ENCODE measurements at places on chromosomes 12 and 14.

DNA sequence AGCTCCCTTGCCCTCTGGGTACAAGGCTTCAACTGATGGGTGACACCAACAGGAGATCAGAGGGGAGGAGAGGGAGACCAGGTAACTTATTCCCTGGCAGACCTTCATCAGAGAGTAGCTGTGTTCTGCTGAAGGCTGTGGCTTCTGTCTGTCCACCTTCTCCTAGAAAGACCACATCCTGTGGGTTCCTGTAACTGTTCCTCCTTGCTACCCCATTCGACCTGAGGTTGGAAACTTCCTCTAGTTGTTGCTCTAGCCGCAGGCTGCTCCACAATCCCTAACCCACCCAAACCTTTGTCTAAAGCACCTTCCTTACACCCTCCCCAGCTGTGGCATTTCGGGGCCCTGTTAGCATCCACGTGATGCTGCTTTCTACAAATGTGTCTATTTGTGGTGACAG lies 454.2 kb downstream of the DPF3 start:
- DNase-seq: no peak

- DNase-seq: no peak
These were observed 11.3 kb upstream of the EDDM3A start for GRCh38 chr14:20734430-20734806.

DNA sequence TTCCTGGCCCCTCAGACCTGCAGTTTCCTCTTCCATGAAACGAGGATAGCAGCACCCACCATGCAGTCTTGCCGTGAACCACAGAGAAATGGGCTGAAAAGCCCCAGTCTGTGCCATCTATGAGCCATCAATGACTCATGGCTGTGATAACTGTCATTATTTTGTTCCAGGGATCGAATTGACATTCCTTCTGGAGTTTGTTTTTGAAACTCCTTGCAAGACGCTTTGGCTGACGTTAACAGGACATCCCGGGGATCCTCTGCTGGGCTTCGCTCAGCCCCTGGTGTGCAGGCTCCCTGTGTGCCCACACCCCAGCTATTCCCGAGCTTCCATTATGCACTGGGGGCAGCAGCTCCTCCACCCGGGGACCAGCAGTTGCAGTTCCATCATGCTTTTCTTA lies 33.8 kb downstream of the MMAB start:
- DNase-seq: no peak

GRCh38 chr14:61350427-61351270 lies 29.3 kb downstream of the PRKCH start:
- no peak for DNase-seq

DNA sequence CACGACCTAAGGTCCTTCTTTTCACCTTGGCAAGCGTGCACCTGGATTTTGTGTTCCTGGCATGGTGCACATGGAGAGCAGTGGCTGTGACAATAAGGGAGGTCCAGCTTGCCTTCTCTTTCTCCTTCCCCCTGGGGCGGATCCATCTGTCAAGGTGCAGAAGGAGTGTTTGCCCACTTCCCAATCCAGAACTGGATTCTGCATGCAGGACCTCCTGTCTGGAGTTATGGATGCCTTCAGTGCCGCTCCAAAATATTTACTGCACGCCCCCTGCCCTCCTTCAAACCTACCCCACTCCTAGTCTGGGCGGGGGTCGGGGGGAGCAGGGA lies 192.7 kb downstream of the DPF3 start:
- DNase-seq: no peak

DNA sequence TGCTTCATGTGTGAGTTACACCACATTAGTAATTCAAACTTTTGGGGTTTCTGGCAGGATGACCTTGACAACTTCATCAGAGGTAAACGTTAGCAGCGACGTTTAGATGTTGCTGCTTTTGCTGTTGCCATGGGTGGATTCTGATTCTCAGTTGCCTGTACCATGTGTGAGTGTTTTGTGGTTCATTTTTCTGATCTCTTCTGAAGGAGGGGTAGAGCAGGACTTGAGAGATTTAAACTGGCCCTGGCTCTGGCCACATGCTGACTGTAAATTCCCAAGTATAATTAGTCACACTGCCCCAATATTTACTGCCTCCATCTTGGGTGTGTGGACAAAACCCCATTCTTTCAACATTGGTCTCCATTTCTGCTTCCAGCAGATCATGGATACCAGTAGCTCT lies 110.4 kb downstream of the ETV6 start:
- DNase-seq: no peak

- no peak for DNase-seq
These were observed 180.0 kb upstream of the PRMT8 start for GRCh38 chr12:3311027-3311402.

GRCh38 chr12:91127751-91128150 lies 16.5 kb upstream of the LUM start:
- no peak for DNase-seq

GRCh38 chr12:93094988-93095737 lies 166.1 kb upstream of the EEA1 start:
- no peak for DNase-seq

DNA sequence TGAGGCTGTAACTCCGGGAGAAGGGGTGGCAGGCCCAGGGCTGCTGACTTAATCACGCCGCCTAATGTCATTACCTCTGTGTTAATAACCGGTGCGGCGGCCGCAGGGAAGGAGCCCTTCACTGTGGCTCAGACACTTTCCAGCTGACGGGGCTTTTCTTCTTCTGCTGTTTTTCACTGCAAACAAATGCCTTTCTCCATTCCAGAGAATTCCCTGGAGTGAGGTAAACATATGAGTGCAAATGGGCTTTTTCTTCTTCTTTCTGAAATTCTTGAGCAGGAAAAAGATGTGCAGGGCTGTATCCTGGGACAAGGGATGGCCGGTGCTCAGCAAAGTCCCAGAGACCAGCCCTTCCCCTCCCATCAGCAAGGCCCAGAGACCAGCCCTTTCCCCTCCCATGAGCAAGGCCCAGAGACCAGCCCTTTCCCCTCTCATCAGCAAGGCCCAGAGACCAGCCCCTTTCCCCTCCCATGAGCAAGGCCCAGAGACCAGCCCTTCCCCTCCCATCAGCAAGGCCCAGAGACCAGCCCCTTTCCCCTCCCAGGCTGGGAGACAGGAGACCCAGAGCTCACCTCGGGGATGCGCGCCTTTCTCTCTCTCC lies 33.4 kb upstream of the FAM181A start:
- no peak for DNase-seq

DNA sequence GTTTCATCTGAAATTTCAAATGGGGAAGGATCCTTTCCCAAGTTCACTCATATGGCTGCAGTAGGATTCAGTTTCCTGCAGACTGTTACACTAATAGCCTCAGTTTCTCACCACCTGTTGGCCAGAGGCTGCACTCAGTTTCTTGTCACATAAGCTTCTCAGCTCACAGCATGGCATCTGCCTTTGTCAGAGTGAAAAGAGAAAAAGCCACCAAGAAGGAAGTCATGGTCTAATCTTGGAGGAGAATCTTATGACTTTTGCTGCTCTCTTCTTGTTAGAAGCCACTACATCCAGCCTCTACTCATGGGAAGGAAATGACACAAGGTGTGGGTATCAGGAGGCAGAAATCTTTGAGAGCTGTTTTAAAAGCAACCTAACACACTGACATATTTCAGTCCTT lies 39.4 kb upstream of the BTG1 start:
- DNase-seq: no peak

GRCh38 chr14:101669629-101670028 lies 91.9 kb upstream of the PPP2R5C start:
- no peak for DNase-seq

GRCh38 chr12:93848523-93849101 lies 171.4 kb downstream of the CRADD start:
- DNase-seq: no peak

Data from stimulated activated CD8-positive, alpha-beta memory T cell treated with anti-CD3 and anti-CD28 coated beads, Interleukin-4, amount 100 ng/mL, for 24 hours (primary cell).